ENCODE measurements at places on chromosomes 1 and 21.

DNA sequence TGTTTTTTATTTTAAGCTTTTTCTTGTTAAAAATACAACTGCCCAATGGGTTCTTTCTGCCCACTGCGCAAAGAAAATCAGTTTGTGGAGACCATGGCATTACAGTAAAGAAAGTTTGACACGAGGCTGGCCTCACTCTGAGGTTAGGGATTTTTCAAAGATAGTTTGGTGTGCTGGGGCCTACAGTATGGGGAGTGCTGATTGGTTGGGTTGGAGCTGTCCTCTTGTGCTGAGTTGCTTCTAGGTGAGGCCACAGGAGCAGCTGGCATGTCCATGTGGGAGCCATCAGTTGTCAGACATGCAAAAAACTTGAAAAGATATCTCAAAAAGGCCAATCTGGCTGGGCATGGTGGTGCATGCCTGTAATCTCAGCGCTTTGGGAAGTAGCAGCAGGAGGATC lies 14.0 kb downstream of the OSBPL9 start:
- DNase-seq = no peak

- no peak for DNase-seq
These were observed 134.8 kb downstream of the SETD4 start for GRCh38 chr21:35925497-35925896.

GRCh38 chr1:184152434-184152898 lies 100.9 kb downstream of the TSEN15 start:
- DNase-seq = no peak

DNA sequence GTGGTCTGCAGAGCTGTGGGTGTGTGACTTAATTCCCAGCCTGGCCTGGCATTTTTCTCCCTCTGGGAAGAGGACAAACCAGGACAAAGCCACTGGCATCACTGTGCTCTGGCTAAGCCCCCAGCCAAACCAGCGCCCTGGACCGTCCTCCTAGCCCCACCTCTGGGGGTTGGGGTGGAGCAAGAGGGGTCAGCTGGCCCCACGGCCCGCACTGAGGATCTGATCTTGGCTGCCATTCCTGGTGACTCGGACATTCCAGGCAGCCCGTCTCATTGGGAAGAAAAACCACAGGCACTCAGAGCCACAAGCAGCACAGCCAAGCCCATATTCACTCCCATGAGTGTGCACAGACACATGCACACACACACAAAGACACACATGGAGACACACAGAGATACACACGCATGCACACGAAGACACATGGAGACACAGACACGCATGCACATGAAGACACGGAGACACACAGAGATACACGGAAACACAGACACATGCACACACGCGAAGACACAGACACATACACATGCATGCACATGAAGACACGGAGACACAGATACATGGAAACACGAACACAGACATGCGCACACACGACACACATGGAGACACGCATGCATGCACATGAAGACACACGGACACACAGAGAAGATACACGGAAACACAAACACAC lies 2.3 kb upstream of the MXRA8 start:
- DNase-seq = no peak

GRCh38 chr1:205044741-205045140 lies 1.7 kb downstream of the CNTN2 start:
- no peak for DNase-seq

DNA sequence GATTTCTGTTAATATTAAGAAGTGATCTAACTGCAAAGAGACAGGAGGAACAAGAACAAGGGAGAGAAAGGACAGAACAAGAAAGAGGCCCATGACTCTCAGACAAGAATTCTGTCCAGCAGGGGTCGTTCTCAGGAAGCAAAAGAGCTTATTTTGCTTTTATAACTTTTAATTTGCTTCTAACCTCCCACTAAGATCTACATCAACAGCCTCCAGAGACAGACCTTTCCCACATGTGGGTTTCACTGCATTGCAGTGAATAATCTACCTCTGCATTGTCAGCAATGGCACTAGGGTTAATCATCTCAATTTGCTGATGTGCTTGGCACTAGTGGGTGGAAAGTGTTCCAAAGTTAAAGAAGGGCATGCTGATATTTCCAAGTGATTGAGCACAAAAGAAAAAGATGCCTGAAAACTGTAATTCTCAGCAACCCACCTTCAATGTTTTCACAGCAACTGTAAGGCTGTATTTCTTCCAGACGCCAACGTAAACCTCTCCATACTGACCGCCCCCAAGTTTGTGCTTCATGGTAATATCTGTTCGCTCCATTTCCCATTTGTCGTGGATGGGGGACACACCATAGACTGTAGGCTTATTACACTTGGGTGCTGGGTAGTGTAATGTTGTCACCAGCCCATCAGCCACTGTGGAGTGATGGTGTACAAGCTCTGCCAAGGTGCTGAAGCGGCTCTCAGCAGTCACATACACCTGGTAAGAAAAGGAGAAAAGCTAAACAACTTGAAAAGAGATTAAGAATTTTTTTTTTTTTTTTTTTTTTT lies 39.5 kb downstream of the TOR3A start:
- DNase-seq = peak; percentile 47

DNA sequence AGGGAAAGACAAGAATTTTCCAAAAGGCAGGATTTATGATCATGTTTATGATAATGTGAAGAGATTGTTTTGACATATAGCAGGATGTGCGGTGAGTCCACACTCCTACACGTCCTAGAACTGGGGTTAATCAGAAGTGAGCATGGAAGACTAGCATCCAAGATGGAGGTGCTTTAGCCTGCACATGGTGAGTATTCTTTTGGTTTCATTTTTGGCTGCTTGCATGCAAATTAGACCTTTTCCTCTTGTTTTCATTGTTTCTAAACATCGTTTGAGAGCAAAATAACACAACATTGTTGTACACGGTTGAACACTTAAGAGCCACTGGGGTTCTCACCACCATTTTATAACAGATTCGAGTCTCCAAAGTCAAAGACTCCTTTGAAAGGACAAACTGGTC lies 14.9 kb upstream of the GUK1 start:
- DNase-seq = no peak

DNA sequence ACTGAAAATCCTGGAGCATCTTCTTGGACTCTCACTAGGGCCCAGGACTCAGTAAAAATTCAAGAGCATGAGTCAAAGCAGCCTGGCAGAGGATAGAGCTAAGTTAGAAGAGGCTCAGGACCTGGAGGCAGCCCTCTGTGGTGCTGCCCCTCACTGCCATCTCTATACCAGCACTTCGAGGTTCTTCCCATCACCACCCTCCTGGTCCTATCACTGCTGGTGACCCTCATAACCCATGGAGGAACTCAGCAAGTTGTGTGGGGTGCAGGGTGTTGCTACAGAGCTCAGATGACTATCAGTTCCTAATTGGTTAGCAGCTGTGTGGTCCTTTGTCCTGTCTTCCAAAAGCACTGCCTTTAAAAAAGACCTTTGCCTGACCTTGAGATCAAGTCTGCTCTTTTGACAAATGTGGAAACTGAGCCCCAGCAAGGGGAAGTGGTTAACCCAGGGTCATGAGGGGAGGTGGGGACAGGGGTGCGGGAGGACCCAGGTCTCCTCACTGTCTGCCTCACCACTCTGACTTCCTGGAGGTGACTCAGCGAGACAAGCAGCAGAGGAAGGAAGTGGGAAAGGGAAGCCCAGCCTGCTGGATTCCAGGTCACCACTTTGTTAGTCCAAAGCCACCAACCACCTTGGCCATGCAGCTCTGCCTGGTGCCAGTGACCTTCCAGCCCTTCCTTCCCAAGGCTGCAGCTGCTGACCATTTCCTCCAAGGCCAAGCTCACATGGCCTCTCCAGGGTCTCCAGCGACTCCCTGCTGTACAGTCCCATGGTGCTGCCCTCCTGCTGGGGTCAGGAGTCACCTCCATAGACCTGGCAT lies 199.4 kb upstream of the EDN2 start:
- DNase-seq = no peak

- DNase-seq = no peak
These were observed 18.8 kb upstream of the RGS16 start for GRCh38 chr1:182622901-182623528.

DNA sequence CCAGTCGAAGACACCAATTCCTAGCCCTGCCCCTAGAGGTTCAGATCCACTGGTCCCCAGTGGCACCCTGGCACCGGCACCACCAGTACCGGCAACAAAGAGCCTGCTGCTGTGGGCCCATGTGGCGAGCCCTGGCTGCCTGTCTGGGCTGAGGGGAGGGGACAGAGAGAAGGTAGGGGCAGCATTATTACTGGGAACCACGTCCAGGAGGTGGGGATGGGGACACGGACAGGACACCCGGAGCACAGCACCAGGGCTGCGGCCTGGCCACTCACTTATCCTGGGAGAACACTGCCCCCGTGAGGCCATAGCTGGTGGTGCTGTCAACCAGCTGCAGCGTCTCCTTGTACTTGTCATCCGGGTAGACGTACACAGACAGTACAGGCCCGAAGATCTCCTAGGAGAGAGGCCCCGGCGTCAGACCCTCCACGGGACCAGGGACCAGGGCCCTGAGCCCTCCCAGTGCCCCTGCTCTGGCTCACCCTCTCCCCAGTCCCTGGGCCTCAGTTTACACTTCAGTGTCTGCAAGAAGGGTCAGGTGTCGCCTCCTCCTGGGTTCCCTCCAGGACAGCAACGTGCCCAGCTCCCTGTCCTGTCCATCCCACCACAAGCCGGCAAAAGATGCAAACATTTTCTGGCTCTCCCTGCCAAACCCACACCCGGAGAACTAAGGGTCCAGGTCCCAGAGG lies 15.8 kb upstream of the TAS1R2 start:
- peak; percentile 88 for DNase-seq

DNA sequence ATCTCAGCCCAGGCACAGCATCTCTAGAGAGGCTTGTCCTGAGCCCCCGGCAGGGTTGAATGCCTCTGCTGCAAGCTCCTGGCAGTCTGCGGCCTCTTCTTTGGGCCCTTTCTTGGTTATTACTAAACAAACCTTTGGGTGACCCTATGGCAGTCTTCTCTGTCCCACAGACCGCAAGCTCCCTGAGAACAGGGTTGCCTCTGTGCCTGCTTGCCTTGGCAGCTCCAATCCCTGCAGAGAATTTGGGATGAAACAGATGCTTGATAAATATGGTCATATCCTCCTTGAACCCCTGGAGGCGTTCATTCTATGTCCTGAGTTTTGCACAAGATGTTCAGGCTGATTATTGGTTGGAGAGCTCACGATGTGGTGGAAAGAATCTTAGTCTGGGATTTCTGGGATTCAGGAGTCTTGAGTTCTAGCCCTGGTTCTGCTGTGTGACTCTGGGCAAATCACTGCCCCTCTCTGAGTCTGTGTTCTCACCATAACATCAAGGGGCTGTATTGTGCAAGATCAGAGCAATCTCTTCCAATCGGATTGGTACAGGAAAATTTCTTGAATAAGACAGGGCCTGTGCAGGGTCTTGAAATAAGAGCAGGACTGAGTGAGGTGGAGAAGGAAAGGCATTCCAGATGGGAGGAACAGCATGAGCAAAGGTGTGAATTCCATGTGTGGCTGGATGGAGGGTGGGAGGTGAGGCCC lies 49.6 kb downstream of the EDN2 start:
- DNase-seq = no peak

GRCh38 chr1:156073110-156073687 lies 9.1 kb downstream of the MEX3A start:
- DNase-seq = no peak

GRCh38 chr1:71640116-71640515 lies 559.3 kb upstream of the ZRANB2 start:
- no peak for DNase-seq

DNA sequence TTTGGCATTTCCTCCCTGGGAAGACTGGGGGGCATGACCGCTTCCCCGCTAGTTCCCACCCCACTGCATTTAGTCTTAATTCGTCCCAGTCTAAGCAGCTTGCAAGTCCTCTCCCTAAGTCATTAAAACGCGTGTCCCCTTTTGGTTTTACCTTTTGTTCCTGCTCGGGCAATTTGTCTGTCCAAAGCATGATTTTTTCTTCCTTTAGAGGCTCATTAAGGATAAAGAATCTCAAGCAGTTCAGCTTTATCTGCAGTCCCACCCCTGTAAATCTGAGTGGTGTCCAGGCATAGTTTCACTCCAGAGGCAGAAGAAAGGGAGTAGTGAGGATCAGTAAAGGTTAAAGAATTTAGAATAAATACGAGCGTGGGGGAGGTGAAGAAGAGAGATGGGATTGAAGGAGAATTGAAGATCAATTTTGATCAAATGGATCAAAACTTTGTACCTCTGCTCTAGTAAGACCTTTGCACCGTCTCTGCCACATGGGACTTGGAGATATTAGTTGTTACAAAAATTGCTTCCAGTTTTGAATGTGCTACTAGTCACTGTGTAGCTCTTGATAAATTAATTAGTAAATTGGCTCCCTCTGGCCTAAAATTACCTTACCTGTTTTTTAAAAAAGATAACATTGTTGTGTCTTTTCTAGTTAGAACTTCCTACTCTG lies 989 bp upstream of the ETV3 start:
- DNase-seq = no peak

DNA sequence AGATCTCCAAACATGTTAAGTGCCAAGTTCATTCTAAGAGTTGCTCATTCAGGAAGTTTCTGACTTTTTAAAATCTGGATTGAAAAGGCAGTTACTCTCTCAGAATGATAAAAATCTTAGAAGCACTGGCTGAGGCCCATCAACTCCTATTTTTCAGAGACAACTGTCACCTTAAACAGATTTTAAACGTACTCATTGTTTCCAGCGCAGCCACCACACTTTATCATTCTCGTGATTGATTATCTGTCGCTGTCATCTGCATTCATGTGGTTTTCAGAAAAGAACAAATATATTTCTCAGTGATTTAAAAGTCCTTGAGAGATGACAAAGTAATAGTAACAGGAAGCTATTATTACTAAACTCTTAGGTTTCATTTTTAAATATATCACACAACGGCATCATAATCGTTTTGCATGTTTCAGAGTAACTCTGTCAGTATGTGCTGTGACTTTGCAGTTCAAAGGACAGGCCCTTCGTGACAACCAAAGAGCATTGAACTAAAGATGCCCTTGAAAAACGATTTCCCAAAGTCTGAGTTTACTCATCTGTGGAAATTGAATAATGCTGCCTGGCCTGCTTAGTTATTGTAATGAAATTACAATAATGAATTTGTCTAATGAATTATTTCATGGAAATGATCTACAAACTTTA lies 14.9 kb upstream of the KCNK1 start:
- no peak for DNase-seq

Data from RPMI8226 (cell line).